SJCRH30 (cell line): ENCODE measurements at places on chromosomes 13 and 19. TPM values are rescaled to one million over a fixed set of nuclear protein-coding genes. Genes with fewer than 3 reads are reported as not detected.

GYS1 gene
- 38.9 and 42.8 TPM in 2 replicates for total RNA-seq

HSPB6 gene
- total RNA-seq: not detected in 2 replicates

ZNF878 gene
- total RNA-seq: 4.9 and 5.5 TPM in 2 replicates

LGALS7 gene
- 0.28 and 0.71 TPM in 2 replicates for total RNA-seq

DNA sequence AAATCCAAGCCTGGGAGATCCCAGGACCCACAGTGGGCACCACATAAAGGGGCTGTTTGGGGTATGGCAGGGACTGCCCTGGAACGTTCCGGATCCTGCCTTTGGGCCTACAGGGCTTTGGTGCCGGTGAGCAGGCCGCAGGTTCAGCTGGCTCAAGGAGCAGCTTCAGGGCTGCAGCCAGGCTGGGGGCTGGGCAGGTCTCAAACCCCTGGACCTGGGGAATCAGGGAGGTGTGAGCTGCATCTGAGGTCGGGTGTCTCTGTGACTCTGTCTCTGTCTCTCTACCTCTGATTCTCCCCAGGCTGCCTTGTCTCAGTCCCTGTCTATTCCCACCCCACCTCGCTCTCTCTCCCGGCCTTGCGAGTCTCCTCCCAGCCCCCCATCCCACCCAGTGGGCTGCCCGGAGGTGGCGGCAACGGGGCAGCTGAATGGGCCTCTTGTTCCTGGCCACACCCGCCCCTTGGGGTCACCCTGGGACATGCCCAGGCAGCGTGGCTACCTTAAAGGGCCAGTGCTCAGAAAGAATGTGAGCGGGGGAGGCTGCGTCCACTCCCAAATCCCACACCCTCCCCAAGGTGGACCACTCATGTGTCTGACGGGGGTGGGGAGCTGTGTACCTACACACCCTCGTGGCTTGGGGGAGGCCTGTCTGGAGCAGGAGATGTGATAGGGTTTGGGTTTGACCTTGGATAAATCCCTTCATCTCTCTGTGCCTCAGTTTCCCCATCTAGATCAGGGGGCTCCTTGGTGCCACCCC lies 31.1 kb downstream of the NFIC start:
- peak; percentile 68 for DNase-seq

DNA sequence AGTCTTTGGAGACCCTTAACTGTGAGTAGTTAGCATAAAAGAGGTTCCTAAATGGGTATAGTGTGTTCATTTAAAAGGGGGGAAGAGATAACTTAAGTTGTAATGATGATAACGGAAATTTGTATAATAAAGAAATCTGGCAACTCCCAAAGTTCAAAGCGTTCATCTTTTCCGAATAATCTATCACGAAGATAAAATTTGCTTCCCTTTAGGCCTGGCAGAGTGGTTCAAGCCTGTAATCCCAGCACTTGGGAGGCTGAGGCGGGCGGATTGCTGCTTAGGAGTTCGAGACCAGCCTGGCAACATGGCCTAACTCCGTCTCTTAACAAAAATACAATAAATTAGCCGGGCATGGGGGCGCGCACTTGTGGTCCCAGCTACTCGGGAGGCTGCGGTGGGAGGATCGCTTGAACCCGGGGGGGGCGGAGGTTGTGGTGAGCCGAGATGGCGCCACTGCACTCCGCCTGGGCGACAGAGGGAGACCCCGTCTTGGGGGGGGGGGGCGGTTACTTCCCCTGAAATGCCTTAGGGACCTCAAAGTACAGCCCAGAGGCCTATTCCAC lies 934 bp downstream of the N4BP2L2 start:
- peak; percentile 46 for DNase-seq

DNA sequence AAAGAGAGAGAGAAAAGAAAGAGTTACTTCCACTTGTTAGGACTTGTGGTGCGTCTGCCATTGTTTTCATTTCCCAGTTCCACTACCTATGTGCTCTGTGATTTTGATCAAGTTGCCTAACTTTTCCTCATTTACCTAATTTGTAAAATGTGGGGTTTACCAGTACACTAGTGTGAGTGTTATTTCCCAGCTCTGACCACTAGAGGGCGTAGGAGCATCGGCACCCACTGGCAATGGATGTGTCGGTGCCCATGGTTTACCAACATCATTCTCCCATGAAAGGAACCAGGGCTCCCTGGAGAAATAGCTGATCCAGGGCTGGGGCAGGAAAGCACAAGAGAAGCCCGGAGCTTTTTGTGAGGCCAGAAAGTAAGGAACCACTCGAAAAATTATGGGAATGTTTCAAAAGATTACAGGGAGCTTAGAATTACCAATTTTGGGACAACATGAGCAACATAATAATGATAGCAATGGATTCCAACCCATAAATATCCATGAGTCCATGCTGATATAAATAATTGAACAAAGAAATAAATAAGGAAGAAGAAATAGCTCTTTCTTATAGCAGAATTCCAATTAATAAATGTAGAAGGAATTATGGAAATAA lies 15.1 kb upstream of the CEACAM4 start:
- DNase-seq: peak; percentile 82

- no peak for DNase-seq
Observed at GRCh38 chr13:54647275-54647674, 1618.7 kb downstream of the OLFM4 start.
